ENCODE measurements at places on chromosomes 13 and 19.

GRCh38 chr19:15640294-15640903, at the start of gene CYP4F3:
TSS of gene CYP4F3 (plus strand) at chr19:15640897. CDS start at chr19:15641416, 519 bp downstream.
- DNase-seq: peak; percentile 98

DNA sequence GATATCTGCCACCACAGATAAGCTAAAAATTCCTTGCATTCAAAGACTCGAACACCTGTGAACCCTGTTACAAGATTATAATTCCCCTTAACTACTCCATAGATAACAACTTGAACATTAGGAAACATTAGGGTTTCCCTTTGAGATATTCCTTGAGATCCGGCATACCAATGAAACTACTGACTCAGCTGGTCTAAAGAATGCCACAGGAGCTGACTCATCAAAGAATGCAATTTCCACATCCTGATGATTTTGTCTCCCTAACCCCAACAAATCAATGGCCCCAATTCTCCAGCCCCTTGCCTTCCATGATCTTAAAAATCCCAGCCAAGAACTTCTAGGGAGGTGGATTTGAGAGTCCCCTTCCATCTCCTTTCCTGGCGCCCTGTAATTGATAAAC, 35.6 kb upstream of the ZNF599 start:
- no peak for DNase-seq

GRCh38 chr13:113930671-113931637, 42.9 kb downstream of the C13orf46 start:
- peak; percentile 36 for DNase-seq

- no peak for DNase-seq
These were observed 340.0 kb downstream of the DNAJC15 start for GRCh38 chr13:43363156-43363953.

- no peak for DNase-seq
These were observed 10.7 kb upstream of the PABPC3 start for GRCh38 chr13:25085125-25085742.

- no peak for DNase-seq
These were observed 94.1 kb downstream of the RNASEH2B start for GRCh38 chr13:51003642-51004041.

DNA sequence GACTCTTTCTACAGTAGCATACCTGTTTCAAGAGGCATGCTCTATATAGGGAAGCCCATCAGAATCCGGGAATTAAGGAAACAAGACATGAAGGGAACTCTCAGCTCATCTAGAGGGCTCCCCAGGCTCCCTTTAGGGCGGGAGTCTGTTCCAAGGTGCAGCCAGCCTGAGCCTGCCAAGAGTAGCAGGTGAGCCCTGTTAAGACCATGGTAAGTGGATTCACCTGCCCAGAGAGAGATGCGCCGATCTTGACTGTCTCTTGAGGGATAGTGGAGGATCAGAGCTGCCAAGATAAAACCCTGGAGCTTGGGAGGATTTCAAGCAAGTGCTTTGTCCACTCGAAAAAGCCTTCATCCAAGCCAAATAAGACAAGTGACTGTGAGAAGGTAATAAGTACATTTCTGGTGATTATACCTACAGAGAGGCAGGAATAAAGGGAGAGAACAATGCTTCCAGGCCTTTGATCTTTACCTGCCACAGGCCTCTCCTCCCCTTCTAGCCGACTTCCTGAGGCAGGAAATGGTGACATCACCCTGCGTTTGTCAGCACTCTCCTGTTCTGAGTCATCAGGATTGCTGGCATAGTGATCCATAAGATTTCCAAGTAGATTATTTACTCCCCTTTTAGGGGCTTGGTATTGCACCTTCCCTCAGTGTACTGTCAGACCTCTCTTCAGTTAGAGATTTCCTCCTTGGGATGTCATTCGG, 31.5 kb downstream of the KLF5 start:
- DNase-seq: no peak

DNA sequence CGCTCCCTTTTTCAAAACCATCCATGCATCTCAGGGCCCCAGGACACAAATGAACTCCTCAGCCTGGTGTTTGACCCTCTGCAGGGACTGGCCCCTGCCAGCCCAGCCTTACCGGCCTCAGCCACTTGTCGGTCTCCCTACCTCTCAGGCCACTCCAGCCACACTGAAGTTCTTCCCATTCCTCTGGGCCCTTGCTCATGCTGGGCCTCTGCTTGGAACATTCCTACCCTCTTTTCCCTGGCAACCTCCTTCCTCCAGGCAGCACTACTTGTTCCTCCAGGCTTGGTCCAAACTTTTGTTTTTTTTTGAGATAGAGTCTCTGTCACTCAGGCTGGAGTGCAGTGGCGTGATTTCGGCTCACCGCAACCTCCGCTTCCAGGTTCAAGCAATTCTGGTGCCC, 7.6 kb upstream of the EGLN2 start:
- DNase-seq: no peak

Measured in left lobe of liver (tissue), 2 donors.